ENCODE measurements at places on chromosomes 7 and 10.

- no peak for DNase-seq
These were observed at the start of gene TNS3 for GRCh38 chr7:47581804-47582763. Gene TNS3, minus strand, starts transcription at chr7:47582111. Its CDS starts 142,475 bp downstream, at chr7:47439636.

GRCh38 chr7:95320651-95321050, 3.7 kb downstream of the PON1 start:
- no peak for DNase-seq

GRCh38 chr7:135317676-135318325, 84.2 kb downstream of the STRA8 start:
- DNase-seq, result no peak

GRCh38 chr10:35700487-35700882, 58.4 kb upstream of the FZD8 start:
- DNase-seq, result no peak

DNA sequence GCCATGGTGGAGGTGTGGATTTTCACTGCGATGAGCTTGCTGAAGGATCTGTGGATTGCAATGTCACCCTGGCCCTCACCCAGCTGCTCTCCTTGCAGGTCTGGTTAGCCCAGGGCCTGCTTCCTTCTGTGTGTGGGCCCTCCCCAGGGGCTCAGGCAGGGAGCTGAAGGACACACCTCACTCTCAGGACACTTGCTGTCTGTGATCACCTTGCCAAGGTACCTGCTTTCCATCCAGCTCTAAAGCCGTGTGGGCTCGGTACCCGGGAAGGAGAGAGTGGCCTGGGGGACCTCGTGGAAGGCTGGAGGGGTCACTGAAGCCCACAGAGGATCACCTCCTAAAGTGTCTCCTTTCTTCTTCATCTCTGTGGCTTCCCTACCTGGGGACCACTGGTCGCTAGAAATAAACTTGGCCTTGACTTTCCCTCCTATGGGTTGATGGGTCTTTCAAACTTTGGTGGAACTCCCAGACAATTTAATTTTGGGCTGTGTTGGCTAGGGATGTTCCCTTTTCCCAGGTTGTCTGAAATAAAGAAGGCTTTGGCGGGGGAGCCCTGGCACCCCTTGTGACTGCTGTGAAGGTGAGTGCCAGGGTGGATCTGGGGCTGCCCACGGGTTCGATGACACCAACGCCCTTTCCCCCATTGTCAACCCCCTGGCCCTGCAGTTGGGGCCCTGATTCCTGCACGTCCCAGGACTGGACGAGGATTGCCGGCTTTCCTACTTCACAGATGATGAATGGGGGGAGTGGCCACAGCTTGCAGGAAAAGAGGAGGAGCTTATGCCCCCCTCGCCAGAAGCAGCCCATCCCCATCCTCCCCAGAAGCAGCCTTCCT, 331.0 kb downstream of the ADARB2 start:
- no peak for DNase-seq

DNA sequence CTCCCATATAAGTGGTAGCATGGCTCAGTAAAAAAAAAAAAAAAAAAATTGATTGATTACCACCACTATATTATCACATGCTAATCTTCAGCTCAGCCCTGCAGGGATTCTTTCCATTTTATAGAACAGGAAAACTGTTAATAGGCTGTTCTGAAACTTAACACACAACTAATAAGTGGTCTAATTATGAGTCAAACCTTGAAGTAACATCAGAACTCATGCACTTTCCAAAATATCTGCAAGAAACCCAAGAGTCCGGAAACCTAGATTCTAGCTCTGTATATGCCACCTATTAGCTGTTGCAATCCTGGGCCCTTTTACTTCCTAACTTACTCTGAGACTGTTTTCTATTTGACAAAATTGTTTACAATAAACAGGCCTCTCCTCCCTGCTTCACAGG, 23.9 kb downstream of the SEM1 start:
- DNase-seq, result no peak

GRCh38 chr10:105473170-105473569, 832.1 kb downstream of the SORCS3 start:
- no peak for DNase-seq

DNA sequence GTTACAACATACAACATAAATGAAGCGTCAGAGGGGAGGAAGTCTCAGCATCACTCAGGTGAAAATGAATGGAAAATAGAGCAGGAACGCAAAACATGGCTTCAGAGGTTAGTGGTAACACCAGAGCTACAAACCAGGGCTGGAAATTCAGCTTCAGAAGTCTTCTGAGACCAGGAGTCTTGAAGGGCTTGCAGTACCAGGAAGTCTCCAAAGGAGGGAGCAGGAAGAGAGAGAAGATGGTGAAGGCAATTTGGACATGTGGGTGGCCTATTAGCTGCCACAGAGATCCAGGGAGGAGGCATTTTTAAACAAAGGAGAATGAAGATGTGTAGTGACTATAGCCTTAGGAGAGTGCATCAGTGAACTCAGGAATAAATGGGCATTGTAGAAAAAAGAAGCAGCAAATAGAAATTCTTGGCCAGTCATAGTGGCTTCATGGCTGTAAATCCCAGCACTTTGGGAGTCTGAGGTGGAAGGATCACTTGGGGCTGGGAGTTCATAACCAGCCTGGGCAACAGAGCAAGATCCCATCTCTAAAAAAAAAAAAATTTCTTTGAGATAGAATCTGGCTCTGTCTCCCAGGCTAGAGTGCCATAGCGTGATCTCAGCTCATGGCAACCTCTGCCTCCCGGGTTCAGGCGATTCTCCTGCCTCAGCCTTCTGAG, 9.3 kb upstream of the TET1 start:
- no peak for DNase-seq

DNA sequence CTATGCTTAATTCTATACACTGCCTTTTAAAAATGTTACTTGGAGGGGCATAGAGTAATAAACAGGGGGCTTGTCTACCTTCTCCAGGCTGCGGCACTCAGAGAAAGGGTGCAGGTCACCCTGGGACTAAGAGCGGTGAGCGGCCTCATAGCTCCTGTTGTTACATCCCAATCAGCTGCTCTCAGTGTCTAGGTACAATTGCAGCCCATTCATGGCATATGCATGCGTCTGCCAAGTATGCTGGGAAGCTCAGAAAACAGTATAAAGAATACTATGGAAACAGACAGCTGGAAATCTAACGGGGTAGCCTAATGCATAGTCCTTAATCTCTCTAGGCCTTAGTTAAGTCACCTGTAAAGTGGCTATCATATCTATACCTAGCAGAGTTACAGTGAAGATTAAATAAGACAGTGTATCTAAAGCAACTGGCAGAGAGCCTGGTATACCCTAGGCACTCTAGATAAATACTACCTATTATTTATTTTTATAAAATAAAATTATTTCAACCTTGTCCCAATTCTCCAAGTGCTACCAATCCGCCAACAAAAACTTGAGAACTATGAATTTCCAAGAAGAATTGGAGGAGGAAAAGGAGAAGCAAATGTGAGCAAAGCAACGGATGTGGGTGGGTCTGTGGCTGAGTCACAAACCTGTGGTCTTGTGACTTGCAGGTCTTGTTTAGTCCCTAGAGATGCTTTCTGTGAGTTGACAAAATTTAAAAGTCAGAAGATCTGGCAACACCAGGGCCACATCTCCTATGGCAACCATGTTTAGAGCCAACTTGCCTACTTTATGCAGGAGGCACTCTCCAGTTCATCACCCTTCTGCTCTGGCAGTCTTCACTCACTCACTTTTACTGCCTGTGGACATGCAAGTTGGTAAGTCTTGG, 183.0 kb downstream of the RAPGEF5 start:
- peak; percentile 58 for DNase-seq

DNA sequence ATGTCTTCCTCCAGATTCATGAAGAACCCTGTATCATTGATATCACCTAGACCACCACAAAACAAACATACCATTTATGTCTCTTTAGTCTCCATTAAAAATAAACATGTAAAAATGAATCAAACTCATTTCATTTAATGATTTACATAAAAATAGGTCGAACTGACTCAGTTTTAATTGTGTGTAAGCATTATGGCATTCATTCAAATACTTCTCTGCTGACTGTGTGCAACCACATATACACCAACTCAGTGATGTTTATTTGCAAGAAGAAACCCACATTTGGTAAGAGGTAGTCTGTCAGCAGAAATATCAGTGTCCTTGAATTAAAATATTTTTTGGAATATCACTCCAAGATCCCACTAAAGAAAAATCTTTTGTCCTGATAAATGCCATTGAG, 30.5 kb downstream of the ABCB1 start:
- DNase-seq, result no peak

DNA sequence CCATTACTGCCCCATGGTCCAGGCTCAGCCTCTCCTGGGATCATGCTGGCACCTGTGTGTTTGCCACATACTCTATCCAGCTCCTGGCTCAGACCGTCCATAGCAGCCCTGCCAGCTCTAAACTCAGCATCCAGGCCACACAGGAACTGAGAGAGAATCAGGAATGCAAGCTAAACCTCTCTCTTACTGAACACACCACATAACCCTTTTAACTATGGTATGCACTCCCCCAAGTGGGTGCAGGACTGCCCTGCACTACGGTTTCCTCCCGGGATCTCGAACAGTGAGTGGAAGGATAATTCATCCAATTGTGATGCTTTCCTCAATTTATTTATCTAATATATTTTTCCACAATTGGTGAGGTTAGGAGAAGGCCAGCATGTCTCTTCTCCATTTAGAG, 17.1 kb upstream of the ZNF800 start:
- no peak for DNase-seq

- DNase-seq, result no peak
These were observed 36.9 kb upstream of the VSIR start for GRCh38 chr10:71810048-71810750.

GRCh38 chr7:120588862-120589261, 269.1 kb downstream of the TSPAN12 start:
- DNase-seq, result no peak

GRCh38 chr10:76311752-76312636, 880.6 kb downstream of the LRMDA start:
- DNase-seq, result no peak

DNA sequence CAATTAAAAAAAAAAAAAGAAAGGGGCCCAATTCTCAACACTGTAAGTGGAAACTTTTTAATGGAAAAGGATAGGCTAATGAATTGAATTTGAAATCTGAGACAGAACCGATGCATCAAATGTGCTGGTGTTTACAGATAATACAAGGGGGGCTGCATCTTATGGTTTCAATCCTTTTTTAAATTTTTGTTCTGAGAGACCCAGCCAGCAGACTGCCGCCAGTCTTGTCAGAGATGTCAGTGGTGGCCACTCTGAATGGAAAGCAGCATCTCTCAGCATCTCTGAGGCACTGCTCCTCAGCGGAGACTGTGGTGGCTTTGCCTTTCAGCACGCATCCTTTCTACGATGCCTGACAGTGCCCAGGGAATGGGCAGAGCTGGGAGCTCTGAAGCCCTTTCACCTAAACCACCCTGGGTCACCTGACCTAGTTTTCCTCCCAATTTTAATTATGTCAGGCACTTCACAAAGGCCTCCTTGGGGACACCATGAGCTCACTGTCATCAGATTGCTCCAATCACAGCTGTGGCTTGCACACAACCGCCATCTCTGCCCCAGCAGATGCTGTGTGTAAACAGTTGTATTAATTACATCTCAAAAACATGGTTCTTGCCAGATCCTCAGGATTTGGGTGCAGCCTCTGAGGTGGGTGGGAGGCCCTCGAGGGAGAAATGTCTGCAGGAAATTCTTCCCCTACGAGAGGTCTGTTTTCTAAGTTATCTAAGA, 81.2 kb downstream of the EGFR start:
- DNase-seq, result no peak

- no peak for DNase-seq
These were observed 313.9 kb downstream of the BMPER start for GRCh38 chr7:34219153-34219718.

DNA sequence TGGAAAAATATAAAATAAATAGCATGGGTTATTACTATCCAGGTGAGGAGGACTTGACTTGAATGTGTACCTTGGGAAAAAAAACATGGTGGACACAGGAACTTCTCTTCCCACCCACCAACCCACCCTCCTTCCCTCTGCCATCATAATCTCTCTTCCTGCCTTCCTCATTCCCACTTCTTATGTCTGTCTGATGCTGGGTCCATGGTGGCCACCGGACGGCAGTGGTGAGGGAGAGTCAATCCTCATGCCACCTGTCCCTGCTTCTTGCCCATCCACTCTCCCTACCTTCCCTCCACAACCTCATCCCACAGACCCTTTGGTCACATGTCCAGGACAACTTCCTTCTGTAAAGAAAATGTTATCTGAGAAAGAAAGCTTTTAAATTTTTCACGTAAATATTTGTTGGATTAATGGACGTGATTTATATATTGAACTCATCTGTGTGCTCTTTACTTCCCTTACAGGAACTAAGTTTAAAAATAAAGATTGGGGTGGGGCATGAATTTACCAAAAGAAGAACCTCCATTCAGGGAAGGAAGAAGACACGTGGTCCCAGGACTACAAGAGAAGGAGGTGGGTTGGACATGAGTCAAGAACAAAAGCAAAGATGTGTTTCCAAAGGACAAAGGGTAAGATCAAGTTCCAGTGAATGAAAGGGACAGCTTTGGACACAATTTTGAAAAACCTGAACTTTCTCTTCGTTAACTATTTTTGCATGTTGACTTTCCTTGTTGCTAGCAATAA, 104.5 kb downstream of the PIP4K2A start:
- no peak for DNase-seq

DNA sequence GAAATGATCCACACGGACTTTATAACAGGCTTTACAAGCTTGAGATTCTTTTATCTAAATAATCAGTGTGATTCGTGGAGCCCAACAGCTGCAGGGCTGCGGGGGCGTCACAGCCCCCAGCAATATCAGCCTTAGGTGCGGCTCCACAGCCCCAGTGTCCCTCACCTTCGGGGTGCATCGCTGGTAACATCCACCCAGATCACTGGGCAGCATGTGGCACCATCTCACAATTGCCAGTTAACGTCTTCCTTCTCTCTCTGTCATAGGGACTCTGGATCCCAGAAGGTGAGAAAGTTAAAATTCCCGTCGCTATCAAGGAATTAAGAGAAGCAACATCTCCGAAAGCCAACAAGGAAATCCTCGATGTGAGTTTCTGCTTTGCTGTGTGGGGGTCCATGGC, 155.6 kb downstream of the EGFR start:
- DNase-seq, result no peak

DNA sequence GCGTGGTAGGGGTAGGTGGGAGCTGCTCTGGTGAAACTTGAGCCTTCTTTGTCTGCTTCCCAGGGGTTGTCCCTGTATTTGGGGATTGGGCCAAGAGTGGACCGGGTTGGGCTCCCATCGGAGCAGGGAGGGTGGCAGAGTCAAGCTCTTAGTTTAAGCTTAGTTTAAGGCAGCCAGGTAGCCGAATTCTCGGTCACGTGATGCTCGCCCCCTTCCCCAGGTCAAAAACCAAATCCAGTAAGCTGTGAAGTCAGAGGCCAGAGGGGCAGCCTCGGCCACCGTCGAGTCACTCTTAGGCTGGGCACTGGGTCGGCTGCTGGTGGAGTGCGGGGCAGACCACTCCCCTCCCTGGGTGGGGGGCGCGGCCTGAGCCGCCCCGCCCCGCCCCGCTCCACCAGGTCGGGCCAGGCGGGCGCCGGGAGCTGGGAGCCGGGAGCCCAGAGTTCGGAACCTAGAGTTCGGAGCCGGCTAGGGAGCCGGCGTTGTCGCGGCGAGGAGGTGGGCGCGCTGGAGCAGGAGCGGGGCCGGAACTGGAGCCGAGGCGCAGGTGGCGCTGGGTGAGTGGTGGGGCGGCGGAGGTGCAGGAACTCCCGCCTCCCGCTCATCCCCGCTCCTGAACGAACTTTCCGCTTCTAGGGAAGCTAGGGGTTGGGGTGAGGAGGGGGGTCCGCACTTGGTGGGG, 2.8 kb upstream of the LZTS2 start:
- DNase-seq, result no peak

- DNase-seq, result no peak
These were observed 43.4 kb downstream of the ZNRF2 start for GRCh38 chr7:30327813-30328212.

All from GM12878 (cell line).